ENCODE measurements at places on chromosomes 16 and 17.

DNA sequence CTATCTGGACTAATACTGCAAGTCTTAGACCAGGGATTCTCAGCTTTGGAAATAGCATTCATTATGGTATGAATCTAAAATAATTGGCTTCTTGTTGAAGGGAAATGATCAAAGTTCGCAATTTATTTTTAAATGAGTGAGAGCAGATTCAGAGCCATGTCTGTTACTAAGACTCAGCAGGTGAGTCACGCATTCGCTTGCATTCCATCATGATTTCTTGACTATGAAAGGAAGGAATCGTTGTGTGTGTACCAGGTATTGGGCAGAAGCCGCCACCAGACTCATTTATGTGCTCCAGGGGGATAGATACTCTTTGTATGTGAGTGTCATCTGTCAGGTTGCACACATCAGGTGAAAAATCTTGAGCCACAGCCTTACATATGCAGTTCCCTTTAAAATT is 10.8 kb downstream of the GSG1L2 start:
- no peak for DNase-seq

DNA sequence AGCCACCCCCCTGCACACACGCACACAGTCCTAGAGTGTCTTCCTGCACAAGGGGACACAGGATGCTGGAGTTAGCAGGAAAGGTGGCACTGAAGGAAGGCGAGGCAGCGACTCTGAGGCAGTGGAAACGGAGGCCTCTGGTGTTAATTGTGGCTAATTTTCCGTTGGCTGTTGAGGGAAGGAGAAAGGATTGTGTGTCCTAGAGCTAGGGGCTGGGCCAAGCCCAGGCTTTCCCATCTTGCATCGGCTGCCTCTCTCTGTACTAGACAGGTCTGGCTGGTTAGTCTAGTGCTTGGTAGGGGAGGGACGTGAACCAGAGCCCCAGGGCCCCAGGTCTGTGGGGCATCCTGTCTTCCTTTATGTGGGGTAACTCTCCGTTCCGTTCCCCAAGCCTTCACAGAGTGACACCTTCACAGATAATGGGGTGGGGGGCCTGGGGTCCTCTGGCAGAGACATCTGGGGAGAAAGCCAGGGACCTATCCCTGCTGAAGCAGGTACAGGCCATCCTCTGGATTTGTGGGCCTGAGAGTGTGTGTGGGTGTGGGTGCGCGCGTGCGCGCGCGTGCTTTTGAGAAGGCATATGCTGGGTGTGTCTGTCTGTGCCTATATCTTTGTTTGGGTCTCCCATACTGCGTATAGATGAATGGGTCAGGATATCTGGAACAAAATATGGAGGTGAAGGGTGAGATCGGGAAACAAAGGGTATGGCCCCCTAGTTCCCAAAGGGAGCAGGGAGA is at the start of gene CHD3:
TSS of gene CHD3 (plus strand) at position 606 of the 737 bp plus-strand sequence. CDS start 212 bp downstream, outside the sequence.
- peak; percentile 17 for DNase-seq

DNA sequence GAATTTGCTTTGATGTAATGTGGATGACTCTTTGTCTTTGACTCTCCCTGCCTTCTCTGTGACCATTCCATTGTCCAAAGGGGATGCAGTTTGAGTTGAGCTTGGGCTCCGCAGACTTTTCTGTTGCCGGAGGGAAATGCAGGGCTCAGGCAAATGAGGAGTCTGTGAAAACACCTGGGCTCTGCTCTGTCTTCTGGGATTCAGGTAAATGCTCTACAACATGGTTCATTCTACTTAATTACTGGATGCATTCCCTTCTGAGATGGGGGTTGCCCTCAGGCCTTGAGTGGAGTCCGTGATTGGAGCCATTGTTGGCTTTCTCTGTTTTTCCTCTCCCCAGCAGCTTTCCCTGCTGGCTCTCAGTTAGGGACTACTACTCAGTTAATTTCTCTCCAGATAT is 26.4 kb upstream of the SPNS2 start:
- DNase-seq = no peak

DNA sequence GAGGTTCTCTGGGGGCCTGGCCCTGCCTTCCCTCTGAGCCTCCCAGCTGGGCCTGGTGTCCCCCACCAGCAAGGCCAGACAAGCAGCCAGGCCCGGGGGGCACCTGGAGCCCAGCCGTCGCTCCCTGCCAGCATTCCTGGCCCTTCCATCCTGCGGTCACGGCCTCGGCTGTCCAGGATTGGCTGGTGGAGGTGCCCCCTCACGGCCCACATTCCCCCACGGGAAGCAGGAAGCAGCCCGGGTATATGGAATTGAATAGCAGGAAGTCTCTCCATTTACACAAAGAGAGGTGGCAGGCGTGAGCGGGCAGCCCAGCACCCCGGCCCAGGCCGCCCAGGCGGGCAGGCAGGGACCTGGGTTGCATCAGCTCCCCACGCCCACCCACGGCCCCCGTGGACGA is 14.5 kb downstream of the TRAF7 start:
- no peak for DNase-seq

DNA sequence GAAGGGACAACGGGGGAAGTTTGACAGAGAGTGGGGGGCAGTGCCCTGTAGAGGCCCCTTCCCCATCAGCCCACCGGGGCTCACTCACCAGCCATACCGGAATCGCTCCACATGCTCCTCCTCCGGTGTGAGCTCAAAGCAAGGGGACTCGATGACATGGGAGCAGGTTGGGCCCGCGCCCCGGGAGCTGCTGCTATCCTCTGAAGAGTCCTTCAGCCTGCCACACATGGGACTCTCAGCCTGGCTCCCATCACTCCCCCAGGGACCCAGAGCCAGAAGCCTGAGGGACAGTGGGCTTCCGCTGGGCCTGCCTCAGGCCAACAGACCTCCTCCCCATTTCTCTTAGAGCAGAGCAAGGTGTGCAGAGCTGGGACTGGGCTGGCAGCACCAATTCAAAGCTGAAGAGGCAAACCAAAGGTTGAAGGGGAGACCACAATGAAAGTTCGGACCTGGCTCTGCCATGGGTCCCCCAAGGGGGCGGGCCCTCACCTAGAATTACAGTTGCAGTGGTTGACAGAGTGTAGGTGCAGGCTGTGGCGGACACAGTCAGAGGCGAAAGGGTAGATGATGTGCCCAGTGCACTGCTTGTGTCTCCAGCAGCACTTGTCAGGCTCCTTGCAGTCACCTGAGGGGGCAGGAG is 7.3 kb downstream of the PROCA1 start:
- DNase-seq = no peak

Measured in hematopoietic multipotent progenitor cell treated with erythropoietin and hydrocortisone succinate and interleukin-3 and kit ligand, for 8 days (in vitro differentiated cells).